T-helper 2 cell (primary cell): ENCODE measurements at places on chromosomes 12 and 14.

DNA sequence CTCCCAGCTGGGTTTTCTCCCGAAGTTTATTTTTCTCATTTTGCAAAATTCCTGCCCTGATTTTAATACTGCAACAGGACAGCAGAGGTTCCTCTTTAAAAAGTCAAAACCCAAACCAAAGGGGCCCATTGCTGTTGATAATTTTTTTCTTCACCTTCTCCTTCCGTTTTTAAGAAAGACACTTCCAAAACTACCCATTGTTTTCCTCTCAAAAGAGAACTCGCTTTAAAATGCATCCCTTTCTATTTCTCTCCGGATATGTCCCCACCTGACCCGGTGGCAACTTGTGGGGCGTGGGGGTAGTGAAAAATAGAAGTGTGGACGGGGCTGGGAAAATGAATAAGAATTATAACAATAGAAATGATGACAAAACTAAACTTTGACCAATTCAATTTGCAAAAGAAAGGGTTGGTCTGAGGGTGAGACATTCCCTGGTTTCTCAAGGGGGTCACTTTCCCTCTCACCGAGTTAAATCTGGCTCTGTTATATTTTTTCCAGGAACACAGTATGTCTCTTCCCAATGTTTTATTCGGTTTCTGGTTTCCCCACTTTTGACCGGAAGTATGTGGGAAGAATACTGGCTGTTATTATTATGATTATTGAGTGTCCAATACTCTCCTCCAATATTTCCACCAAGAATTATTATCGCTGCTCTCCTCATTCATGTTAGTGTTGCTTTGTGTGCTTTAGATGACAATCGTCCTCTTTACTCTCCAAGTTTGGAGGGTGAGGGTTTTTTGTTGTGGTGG, 4.1 kb upstream of the TBX5 start:
- no peak for DNase-seq

- DNase-seq: no peak
Observed at GRCh38 chr12:93880853-93881522, 203.8 kb downstream of the CRADD start.

GRCh38 chr14:104458845-104459244, 120.7 kb upstream of the C14orf180 start:
- no peak for DNase-seq

DNA sequence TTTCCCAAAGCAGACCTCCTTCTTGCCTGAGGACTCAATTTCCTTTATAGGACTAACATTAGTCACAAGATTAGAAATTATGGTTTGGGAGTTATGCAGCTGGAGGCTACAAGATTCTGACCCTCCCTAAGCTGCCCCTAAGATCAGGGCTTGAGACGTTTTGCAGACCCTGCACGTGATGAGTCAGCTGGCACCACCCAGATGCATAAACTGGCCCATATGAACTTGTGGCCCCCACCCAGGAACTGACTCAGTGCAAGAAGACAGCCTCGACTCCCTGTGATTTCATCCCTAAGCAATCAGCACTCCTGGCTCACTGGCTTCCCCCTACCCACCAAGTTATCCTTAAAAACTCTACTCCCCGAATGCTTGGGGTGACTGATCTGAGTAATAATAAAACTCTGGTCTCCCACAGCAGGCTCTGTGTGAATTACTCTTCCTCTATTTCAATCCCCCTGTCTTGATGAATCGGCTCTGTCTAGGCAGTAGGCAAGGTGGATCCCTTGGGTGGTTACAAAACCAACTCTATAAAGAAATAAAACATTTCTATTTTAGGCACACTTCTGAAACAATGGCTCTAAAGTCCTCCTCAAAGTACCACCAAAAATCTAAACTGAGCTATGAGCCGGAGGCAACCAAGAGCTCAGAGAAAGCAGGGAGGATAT, 233.4 kb downstream of the TMEM132D start:
- no peak for DNase-seq

DNA sequence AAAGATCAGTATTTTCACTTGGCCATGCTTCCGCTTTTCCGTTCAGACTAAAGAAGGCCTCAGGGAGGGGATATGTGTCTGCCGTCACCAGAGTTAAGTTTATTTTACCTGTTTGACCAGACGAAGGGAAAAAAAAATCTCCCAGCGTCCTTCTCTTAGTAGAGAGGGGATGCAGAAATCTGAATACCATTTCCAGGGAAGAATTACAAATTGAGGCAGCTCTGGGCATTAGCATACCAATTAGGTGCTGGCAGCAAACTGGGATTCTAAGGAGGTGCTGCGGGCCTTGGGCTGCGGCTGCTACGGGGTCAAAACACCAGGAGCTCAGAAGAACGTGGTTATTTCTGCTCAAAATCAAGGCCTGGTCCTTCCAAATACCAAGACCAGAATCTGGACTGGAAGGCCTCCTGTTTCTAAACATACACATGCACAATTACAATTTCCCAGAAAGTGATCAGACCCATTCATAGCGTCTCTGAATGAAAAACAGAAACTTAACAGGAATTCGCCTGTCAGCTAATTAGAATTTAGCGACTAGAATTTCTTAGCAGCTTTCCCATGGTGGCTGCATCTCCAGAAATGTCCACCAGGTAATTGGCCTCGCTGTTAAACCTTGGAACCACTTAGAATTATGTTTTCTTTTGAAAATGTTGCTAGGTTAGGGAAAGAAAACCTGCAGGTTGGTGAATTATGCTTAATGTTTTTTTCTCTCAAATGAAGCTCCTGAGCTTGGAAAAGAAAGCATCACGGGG, 617.0 kb downstream of the VRK1 start:
- DNase-seq: no peak

- no peak for DNase-seq
Observed at GRCh38 chr14:52701223-52701622, 5.8 kb upstream of the PSMC6 start.

DNA sequence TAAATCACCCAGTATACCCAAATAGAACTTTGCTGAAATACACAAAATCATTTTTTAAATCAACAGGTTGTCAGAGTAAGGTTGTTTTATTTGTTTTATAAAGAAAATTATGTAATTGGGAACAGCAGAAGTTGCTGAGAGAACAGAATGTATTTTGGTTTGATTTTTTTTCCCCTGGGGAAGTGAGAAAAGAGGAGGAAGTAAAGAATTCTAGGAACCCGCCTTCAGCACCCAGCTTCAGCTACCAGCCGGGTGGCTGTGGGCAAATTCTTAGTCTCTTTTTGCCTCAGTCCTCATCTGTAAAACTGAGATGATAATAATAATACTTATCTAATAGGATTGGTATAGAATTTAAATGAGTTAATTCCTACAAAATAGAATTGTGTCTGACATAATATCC, 119.4 kb downstream of the SRGAP1 start:
- no peak for DNase-seq

DNA sequence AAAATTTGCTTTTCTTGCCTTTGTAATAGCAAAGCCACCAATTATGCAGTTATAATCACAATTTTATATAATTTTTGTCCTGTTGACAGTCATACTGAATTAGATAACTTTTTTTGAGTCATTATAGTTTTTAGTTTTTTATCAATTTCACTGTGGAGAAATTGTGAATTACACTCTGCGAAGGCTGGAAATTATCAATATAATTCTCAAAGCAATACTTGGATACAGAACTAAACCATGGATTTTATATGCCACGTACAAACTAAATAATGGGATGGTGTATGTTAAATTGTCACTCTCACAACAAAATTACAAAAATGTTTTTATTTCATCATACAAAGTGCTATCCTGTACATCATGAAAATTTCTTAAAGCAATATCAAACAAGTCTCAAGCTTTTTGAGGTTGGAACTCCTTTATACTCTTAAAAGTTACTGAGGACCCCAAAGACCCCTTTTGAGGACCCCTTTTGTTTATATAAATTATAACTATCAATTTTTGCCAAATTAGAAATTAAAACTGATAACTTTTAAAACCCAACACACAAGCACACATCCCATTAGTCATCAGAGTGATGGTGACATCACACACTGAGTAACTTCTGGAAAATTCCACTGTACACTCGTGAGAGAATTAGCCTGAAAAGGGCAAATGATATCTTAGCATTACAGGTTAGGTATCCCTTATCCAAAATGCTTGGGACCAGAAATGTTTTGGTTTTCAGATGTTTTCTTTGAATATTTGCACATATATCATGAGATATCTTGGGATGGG, 19.8 kb upstream of the AQP2 start:
- no peak for DNase-seq

GRCh38 chr12:97630875-97631274, 168.3 kb downstream of the RMST start:
- DNase-seq: no peak

DNA sequence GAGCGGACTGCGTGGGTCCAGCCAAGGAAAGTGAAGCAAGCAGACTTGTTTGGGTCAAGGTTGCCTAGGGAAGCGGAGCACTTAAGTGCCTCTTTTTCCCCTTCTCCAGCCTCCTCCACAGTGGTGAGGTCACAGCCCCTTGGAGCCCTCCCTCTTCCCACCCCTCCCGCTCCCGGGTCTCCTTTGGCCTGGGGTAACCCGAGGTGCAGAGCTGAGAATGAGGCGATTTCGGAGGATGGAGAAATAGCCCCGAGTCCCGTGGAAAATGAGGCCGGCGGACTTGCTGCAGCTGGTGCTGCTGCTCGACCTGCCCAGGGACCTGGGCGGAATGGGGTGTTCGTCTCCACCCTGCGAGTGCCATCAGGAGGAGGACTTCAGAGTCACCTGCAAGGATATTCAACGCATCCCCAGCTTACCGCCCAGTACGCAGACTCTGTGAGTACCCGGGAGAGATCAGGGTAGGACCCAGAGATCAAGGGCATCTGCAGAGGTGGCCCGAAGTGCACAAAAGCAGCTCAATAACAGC, at the start of gene TSHR:
TSS of gene TSHR (plus strand) at position 206 of the 526 bp plus-strand sequence. CDS start at position 266, 60 bp downstream.
- DNase-seq: peak; percentile 42

- no peak for DNase-seq
Observed at GRCh38 chr12:116441292-116441691, 117.9 kb upstream of the MAP1LC3B2 start.

GRCh38 chr12:95259368-95259767, 41.8 kb downstream of the VEZT start:
- no peak for DNase-seq

- no peak for DNase-seq
Observed at GRCh38 chr12:69238589-69239351, 599 bp upstream of the CPSF6 start.

- DNase-seq: no peak
Observed at GRCh38 chr12:75208856-75209811, 505 bp downstream of the KCNC2 start.

DNA sequence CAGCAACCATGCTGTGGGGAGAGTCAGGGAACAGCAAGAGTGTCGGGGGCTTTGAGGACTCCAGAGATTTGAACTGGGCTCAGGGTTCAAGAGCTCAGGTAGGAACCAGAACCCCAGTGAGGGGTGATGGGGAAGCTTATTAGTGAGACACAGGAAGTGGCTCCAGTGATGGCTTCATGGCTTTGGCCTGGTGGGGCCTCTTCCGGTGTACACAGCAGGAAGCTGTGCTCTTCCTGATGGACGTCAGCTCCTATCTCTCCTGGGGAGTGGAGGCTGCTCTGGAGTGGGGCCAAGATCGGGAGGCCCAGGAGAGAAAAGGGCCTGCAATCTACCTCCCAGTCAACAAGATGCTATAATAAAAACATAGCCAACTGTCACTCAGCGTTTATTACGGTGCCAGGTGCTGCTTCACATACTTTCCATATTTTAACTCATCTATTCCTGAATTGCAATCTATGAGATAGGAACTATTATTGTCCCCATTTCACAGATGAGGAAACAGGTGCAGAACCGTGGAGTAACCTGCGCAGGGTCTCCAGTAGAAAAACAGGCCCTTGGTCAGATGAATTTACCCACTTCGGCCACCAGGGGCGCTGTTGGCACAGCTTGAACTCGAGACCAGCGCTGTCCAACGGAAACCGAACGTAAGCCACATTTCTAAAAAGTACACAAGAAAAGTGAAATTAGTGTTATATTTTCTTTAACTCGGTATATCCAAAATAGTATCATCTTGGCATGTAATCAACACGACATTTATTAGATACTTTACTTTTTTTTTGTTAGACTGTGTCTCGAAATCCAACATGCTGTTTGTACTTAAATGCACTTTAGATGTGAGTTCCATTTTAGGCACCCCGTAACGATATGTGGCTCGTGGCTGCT, 63.6 kb upstream of the DLK1 start:
- peak; percentile 53 for DNase-seq

DNA sequence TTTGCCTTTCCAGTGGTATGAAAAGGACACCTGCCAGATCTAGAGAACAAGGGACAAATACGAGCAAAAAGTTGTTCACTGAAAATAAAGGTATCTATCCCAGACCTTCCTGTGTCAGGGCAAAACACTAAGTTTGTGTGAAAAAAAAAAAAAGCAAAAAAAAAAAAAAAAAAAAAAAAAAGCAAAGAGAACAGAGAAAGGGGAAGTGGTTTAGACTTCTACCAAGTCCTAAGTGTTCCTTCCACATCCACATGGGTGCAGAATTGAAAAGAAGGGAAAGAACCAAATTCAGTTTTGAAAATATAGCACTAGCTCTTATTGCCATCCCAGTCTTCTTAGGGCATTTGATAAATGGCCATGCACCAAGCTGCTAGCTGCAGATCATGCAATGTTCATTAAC, 41.7 kb downstream of the ZCRB1 start:
- DNase-seq: no peak

DNA sequence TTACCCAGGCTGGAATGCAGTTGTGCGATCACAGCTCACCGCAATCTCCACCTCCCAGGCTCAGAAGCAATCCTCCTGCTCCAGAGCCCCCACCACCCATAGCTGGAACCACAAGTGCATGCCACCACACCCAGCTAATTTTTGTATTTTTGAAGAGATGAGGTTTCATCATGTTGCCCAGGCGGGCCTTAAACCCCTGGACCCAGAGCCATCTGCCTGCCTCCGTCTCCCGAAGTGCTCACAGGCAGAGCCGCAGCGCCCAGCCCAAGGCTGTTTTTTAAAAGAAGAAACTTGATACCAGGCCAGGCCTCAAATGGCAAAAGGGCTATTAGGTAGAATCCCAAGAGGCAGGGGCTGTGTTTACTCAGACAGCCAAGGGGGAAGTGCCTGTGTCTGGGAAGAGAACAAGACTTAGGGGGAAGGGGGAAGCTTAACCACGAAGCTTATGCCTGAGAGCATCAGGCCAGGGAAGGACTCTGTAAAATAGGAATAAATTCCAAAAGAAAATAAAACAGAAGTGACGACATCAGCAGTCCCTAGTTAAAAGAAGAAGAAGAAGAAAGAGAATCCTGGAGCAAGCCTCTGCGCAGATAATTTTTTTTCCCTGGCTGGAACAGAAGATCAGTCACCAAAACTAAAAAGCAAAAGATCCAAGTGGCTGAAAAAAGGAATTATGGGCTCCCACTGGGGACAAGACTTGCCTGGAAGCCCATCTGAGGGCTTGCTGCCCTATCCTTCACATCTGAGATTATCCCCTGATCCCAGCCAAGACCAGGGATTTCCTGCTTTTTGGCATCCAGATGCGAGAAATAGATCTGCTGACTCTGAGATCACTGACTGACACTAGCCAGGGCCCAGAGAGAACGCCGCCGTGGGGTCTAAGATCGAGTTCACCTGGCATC, 170.5 kb downstream of the NDUFA12 start:
- DNase-seq: no peak

DNA sequence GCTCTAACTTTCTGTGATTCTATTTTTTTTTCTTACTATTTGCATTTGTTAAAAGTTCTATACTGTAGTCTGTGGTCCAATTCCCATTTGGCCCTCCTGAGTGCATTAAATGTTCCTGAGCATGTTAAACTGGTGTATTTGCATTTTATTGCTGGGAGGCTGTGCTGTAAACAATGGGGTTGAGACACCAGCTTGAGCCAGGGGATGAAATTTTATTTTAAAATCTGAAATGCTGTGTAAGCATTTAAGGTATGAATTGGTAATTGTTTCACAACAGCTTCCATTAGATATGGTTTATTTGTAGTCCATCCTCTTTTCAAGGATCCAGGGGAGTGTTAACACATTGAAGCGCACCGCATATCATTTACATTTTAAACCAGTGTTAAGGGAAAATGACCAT, 89.9 kb upstream of the RFX4 start:
- no peak for DNase-seq

- no peak for DNase-seq
Observed at GRCh38 chr12:58067610-58068387, 126.4 kb downstream of the ATP23 start.
